ENCODE measurements at places on chromosomes 13 and 19.

DNA sequence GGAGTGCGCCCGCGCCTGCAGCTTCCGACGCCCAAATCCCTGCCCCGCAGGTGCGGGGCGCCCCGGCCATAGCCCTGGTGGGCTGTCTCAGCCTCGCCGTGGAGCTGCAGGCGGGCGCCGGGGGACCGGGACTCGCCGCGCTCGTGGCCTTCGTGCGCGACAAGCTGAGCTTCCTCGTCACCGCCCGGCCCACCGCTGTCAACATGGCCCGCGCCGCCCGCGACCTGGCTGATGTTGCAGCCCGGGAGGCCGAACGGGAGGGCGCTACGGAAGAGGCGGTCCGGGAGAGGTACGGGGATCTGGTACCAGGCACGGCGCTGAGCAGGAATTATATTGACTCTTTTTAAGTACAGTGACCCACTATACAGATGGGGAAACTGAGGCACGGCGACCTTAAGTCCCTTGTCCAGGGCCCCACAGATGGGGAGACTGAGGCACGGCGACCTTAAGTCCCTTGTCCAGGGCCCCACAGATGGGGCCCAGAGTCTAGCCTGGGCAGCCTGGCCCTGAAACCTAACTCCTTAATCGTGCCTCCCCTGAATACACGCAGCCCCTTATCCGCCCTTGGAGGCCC lies 586 bp downstream of the MRI1 start:
- peak; percentile 62 for DNase-seq

- DNase-seq, result no peak
These were observed 1.3 kb upstream of the SIGLEC10 start for GRCh38 chr19:51418707-51419106.

DNA sequence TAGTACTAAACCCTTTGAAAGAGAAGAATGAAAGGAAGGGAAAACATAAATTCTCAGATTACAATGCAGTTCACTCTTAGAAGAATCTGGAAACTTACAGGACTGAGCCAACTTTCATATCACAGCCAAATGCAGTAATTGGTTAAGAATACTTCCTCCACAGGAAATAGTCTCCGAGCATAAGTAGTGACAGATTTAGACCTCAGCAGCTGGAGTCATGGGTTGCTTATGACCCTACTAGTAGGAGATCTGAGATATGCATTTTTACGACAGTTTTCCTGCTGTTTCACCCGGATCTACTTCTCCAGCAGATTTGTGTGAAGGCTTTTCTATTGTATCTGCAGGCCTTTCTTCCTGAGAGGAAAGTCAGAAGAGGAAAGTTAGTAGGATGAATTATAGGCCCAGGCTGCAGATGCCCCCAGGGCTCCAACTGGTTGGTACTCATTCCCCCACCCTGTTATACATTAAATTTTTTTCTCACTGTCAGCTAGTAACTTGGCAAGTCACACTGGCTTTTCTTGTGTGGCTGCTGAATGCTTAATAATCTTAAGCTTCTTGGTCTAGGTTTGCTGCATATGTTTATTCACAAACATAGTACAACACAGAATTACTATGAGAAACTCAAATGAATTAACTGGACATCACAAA lies 1241.5 kb upstream of the MIR17HG start:
- no peak for DNase-seq

GRCh38 chr13:47114030-47114429 lies 217.2 kb upstream of the HTR2A start:
- DNase-seq, result no peak

- peak; percentile 76 for DNase-seq
These were observed 8.6 kb downstream of the C19orf25 start for GRCh38 chr19:1470305-1471009.

DNA sequence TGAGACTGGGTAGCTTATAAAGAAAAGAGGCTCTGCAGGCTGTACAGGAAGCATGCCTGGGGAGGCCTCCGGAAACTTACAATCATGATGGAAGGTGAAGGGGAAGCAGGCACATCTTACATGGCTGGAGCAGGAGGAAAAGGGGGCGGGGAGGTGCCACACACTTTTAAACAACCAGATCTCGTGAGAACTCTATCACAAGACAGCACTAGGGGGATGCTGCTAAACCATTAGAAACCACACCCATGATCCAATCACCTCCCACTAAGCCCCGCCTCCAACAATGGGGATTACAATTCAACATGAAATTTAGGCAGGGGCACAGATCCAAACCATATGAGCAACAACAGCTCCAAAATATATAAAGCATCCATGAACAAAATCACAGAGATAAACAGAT lies 46.5 kb upstream of the GTF2F2 start:
- no peak for DNase-seq

- DNase-seq, result no peak
These were observed 8.1 kb downstream of the ADGRL1 start for GRCh38 chr19:14197882-14198281.

GRCh38 chr19:11577451-11578257 lies at the start of gene ACP5:
Gene ACP5 (minus strand): TSS chr19:11577645. CDS start chr19:11577317, 328 bp downstream.
- DNase-seq, result no peak

DNA sequence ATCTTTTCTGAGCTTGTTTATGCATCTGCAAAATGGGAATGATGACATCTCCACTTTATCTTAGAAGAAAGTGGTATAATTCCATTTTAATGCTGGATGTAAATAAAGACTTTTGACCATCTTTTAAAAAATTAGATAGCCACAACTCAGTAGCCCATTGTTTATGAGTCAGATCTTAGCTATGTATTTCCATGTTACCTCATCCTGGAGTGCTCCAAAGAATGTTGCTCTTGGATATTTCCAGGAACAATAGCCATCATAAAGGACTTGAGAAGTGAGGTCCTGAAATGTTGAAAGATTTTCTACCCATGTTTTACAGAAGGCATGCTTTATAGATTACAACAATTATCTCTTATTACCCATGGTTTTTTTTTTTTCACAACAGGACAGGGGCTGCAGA lies 229.3 kb upstream of the EDNRB start:
- no peak for DNase-seq
